ENCODE measurements at places on chromosomes 3 and 15.

DNA sequence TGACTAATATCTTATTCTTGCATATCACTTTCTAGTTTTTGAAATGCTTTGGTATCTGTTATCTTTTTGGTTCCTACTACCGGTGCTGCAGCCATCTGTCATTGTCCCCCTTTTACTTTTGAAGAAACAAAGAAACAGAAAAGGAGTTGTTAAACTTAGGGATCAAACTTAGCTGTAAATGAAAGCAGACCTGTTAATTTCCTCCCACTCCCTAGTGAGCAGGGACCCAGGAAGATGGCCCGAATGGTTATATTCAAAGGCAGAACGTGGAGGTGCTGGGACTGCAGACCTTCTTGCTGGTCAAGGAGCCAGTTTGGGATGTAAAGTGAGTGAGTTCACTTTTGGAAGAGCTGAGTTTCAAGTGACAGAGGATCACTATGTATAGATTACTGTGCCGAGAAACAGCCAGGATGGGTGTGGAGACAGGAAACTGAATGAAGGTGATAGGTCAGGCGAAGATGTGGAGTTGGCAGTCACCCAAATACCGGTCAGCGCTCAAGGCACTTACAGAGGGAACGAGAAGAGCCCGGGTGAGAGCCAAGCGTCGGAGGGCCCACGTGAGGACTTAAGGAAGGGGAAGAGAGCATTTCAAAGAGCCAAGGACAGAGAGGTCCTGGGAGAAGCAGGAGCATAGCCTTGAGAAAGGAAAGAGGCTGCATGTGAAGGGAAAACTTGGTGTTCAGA is 20.1 kb downstream of the KBTBD8 start:
- DNase-seq = no peak

DNA sequence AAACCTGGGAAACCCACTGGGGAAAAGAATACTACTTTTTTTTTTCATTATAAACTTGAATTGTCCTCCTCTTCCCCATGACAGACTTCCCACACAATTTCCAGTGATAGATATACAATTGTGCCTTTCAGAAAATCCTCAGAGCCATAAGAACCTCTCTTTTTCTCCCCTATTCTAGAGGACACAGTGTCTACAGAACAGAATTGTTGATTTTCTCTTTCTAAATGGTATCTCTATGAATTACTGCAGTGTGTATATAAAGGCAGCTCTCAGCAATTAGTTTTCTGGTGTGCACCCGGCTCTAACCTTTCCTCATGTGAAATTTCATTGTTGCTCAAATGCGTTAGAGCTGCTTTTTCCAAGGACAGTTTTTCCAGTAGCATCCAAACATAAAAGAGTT is 430.1 kb downstream of the TUSC7 start:
- no peak for DNase-seq

- DNase-seq = peak; percentile 80
Measured at GRCh38 chr3:2156244-2156847, 57.7 kb downstream of the CNTN4 start.

DNA sequence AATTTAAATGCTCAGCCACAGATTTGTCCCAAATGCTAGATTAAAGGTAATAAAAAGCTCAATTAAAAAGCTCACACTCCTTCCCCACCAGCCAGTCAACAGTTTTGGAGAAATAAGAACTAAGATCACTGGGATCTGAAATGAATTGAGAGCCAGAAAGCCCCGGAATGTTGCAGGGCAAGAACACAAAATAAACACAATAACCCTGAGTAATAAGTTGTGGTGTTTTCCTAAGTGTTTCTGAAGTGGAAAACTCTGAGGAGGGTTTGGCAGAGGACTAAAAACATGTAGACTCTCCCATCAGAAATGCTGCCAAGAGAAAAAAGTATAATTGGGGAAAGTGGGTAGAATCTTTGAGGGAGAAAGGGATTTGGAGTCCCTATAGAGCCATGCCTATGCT is 127.8 kb downstream of the ABI3BP start:
- DNase-seq = no peak

DNA sequence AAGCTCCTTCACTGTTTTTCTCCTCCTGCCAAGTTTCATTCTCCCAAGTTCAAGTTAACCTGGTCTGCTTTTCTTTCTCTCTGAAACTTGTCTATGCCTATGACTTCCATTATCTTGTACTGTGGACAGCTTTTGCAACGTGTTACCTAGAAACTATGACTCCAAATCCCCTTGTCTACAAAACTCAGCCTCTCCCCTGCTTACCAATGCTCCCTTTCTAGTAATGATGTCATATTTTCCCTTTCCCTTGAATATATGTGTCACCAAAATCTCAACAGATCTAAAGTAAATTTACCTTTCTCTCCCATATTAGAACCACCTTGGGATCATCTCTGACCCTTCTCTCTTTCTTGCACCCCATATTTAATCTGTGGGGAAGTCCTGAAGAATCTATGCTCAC is 10.5 kb upstream of the ABHD2 start:
- DNase-seq = no peak

- DNase-seq = no peak
Measured at GRCh38 chr15:94655249-94655880, 424.0 kb downstream of the MCTP2 start.

- no peak for DNase-seq
Measured at GRCh38 chr3:189404024-189404423, 227.2 kb upstream of the TP63 start.

- DNase-seq = no peak
Measured at GRCh38 chr15:68778876-68779275, 41.8 kb downstream of the ANP32A start.

- peak; percentile 59 for DNase-seq
Measured at GRCh38 chr3:19937459-19938294, 3.7 kb upstream of the EFHB start.

DNA sequence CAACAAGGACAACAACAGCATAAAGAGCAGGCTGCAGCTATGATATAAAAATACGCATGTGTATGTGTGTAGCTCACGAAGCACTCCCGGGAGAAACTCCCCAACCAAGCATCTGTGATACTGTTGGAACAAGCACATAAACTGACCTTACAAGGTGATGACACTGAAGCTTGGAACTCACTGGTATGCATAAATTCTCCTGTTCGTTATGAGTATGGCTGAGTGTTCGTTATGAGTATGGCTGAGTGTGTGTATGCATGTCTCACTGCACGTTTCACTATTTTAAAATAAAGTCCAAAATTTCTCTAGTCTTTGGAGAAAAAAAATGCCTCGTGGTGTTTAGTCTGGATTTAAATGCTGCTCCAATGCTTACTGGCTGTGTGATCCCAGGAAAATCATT is 256.8 kb downstream of the RORA start:
- no peak for DNase-seq

GRCh38 chr3:175312791-175313190 is 453.7 kb downstream of the NAALADL2 start:
- DNase-seq = no peak

DNA sequence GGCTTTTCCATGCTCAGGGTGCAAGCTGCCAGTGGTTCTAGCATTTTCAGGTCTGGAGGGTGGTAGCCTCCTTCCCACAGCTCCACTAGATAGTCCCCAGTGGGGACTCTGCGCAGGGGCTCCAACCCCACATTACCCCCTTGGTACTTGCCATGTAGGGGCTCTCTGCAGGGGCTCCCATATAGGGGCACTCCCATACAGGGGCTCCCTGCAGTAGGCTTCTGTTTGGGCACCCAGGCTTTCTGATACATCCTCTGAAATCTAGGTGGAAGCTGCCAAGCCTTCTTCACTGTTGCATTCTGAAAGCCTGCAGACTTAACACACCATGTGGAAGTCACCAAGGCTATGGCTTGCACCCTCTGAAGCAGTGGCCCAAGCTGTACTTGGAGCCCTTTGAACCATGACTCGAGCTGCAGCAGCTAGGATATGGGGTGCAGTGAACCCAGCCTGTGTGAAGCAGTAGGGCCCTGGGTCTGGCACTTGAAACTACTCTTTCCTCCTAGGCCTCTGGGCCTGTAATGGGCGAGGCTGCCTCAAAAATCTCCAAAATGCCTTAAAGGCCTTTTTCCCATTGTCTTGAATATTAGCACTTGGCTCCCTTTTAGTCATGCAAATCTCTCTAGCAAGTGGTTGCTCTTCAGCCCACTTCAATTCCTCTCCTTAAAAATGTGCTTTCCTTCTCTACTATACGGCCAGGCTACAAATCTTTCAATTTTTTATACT is 96.4 kb downstream of the TPRA1 start:
- DNase-seq = no peak

- peak; percentile 86 for DNase-seq
Measured at GRCh38 chr15:79007066-79007465, 62.2 kb upstream of the CTSH start.

- DNase-seq = peak; percentile 28
Measured at GRCh38 chr15:101399431-101399830, 90.1 kb downstream of the PCSK6 start.

DNA sequence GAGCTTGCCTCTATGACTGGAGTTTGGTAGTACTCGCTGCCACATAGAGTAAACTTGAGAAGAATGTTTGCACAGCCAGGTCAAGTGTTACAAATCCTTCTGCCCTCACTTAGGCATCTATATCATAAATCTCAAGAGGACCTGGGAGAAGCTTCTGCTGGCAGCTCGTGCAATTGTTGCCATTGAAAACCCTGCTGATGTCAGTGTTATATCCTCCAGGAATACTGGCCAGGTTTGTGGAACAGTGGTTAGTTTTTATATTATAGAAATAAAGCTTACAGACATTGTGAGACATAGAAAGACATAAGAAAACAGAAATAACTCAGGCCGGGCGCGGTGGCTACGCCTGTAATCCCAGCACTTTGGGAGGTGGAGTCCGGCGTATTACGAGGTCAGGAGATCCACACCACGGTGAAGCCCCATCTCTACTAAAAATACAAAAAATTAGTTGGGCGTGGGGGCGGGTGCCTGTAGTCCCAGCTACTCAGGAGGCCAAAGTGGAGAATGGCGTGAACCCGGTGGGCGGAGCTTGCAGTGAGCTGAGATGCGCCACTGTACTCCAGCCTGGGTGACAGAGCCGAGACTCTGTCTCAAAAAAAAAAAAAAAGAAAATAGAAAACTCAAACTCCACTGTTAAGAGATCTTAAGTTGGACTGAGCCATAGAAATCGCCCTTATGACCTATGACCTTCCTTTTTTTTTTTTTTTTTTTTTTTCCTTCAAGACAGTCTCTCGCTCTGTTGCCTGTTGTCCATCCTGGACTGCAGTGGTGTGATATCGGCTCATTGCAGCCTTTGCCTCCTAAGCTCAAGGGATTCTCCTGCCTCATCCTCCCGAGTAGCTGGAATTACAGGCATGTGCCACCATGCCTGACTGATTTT is 2.2 kb downstream of the RPSA start:
- DNase-seq = no peak

GRCh38 chr15:36811903-36812302 is 232.5 kb downstream of the CDIN1 start:
- DNase-seq = no peak

GRCh38 chr15:44482090-44482489 is 54.7 kb downstream of the CTDSPL2 start:
- no peak for DNase-seq

- DNase-seq = no peak
Measured at GRCh38 chr3:127014536-127015281, 31.8 kb downstream of the PLXNA1 start.

DNA sequence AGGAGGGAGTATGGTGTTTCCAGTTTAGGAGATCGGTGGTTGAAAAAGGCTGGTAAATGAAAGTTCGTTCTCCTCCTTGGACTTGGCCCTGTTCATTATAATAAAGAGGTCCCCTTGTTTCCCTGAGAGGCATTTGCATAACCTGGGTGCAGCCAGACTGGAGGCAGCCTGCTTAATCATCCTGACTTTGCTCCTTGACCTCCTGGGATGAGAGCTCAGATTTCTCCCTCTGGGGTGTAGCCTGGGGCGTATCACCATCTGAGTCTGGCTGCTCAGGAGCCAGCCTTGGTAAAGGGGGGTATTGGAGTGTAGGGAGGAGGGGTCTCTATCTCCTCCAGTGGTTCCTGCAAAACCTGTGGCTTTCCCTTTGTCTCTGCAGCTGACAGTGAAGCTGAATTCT is 21.3 kb upstream of the ACAD9 start:
- no peak for DNase-seq

DNA sequence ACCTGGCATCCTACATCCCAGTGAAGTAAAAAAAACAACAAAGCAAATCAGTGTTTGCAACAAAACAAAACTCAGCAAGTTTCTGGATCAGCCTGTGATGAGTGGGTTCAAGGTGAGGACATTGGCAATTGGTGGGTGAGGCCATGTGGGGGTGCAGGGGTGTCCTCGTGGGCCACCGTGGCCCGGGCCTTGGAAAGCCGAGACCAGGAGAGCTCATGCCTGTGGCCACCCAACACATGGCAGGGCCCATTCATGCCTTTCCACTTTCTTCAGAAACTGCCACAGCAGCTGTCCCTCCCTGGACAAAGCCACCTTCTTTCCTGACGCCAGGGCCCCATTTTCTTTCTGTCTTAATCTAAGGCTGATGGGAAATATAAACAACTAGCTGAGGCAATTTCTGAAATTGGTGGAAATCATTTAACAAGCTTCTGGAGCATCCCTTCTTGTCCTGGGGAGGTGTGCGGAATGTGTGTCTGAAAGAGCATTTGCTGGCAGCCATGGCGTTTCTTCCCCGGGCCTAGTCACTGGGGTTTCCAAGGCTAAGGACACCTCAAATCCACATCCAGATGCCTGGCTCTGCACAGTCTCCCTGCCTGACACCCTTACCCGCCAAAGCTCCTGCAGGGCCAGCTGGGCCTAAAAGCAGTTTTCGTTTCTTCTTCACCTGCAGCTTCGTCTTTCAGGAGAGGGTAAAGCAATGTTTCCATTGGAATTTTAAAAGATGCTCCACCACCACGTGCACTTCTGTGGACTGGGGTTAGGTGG is 34.1 kb upstream of the SFMBT1 start:
- DNase-seq = peak; percentile 41

DNA sequence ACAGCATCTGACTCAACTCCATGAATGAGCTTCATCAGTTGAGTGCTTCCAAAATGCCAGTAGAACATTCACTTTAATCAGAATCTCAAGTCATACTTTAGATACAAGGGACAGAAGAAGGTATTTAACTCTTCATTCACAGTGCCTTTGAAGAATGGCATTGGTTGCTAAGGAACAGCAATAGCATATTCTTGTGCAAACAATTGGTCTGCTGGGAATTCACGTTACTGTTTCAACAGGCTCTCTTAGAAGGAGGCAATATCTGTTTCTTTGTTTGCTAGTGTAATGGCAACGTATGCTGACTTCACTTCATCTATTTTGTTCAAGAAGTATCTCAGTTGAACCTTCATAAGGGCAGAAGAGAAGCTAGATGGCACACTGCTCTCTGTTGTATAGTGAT is 113.9 kb downstream of the TMEM108 start:
- no peak for DNase-seq

- no peak for DNase-seq
Measured at GRCh38 chr3:100463002-100463401, 29.4 kb upstream of the TMEM45A start.
